Myocyte (in vitro differentiated cells): ENCODE measurements at places on chromosomes 16 and 17. TPM values are rescaled to one million over a fixed set of nuclear protein-coding genes. Genes with fewer than 3 reads are reported as not detected.

EVI2B gene
- 1.8 and 2.2 TPM in 2 replicates for total RNA-seq

CCL8 gene
- not detected in 2 replicates for total RNA-seq

NAGPA gene
- total RNA-seq, result 14.4 and 38.8 TPM in 2 replicates

EFNB3 gene
- 0.78 and 1.5 TPM in 2 replicates for total RNA-seq

NHERF2 gene
- total RNA-seq, result 38.1 and 52.7 TPM in 2 replicates

PMFBP1 gene
- total RNA-seq, result not detected in 2 replicates

BTBD17 gene
- not detected in 2 replicates for total RNA-seq

C17orf75 gene
- 9.8 and 13.7 TPM in 2 replicates for total RNA-seq

ANKFY1 gene
- 15.9 and 17.0 TPM in 2 replicates for total RNA-seq

GRCh38 chr16:58882292-58882691 is 148.2 kb upstream of the GOT2 start:
- DNase-seq, result no peak

DNA sequence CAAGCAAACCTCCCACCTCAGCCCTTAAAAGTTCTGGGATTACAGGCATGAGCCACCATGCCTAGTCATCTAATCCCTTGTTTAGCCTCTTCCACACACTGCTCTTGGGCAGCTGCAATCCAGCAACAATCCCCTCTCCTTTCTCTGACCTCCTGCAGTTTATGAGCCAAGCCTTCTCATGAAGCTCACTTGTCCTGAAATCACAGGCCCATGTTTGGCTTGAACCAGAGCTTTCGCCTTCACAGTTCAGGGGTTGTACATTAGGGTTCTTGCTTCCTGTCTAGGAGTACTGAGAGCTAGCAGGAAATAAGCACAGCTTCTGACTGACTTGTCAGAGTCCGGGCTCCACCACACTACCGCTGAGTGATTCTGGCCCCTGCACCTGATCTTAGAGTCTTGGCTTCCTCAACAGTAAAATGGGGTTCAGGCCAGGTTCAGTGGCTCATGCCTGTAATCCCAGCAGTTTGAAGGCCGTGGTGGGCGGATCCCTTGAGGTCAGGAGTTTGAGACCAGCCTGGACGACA is 16.3 kb downstream of the ERAL1 start:
- DNase-seq, result no peak

DNA sequence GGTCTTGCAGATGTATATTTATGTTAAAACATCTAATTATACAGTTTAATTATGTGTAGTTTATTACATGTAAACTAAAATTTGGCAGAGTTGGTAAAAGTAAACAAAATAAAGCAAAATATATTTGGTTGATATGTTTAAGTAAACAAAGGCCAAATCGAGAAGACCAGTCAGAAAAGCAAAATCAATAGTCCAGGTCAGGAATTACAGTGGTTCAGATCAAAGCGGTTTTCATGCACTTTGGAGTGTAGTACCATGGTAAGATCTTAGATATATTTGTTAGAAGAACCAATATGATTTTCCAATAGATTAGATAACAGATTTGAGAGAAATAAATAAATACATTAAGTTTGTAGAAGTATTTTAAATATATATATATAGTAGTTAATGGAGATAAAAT is 1421.6 kb upstream of the CDH8 start:
- DNase-seq, result no peak

GRCh38 chr17:61413661-61414126 is 14.1 kb downstream of the TBX2 start:
- no peak for DNase-seq

DNA sequence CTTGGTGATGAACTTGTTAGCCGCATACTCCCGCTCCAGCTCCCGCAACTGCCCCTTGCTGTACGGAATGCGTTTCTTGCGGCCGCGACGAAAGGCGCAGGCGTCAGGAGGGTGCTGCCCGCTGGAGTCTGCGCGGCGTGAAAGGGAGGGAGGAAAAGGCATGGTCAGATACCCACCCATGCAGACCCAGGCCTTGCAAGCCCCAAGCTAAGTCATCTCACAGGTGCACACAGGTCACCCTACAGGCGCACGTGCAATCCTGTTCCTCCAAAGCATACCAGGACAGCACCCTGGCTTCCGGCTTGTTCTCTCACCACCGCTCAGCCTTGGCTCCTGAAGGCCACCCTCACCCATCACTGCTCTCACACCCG is 1.6 kb downstream of the HOXB13 start:
- no peak for DNase-seq

DNA sequence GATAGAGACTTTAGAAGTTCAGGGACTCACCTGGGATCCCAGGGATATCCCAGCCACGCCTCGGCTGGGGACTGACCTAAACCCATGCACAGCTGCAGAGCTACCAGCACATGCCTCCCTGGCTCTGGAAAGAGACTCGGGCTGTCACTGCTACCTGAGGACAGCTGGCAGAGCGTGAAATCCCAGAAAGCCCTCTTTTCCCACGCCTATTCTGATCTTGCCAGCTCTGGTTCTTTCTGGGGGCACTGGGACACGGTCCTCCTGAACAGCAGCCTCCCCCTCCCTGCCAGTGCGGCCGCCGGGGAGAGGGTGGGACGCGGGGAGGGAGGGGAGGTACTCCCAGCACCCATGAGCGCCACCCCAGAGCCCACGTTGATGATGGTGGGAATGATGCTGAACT is 10.8 kb downstream of the P2RX5 start:
- no peak for DNase-seq

GRCh38 chr17:31859487-31860008 is 504 bp upstream of the COPRS start:
- no peak for DNase-seq

DNA sequence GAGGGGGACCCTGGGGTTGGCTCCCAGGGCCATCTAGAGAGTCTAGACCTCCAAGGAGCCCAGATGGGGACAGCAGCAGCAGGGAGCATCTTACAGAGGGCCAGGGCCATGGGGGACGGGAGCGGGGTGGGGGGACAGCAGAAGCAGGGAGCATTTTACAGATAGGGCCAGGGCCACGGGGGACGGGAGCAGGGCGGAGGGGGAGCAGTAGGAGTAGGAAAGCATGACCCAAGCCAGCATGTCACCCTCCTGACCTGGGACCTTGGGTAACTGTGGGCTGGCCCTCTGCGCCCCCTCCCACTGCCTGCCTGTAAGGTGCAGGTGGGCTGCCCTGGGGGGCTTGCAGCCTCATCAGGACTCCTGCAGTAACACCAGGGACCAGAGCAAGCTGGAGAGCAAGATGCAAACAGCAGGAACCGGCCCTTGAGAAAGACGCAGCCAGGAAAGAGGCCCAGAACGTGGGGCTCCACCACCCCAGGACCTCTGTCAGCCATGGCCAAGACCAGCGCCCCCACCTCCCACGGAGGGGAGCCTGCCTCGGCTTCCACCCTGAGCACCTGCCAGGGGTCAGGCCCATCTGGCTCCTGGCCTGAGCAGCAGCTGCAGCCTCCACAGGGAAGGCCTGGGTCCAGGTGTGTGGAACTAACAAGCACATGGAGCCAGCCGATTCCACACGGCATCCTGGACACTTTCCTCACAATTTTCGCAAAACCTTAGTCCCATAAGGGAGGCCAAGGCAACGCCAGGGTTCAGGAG is 2.4 kb downstream of the ZNF598 start:
- no peak for DNase-seq

- peak; percentile 22 for DNase-seq
Measured at GRCh38 chr16:54846766-54847165, 83.9 kb upstream of the IRX5 start.

- no peak for DNase-seq
Measured at GRCh38 chr16:67969254-67970039, 1.0 kb upstream of the SLC12A4 start.

- peak; percentile 80 for DNase-seq
Measured at GRCh38 chr16:88820385-88821025, 8.8 kb upstream of the APRT start.

DNA sequence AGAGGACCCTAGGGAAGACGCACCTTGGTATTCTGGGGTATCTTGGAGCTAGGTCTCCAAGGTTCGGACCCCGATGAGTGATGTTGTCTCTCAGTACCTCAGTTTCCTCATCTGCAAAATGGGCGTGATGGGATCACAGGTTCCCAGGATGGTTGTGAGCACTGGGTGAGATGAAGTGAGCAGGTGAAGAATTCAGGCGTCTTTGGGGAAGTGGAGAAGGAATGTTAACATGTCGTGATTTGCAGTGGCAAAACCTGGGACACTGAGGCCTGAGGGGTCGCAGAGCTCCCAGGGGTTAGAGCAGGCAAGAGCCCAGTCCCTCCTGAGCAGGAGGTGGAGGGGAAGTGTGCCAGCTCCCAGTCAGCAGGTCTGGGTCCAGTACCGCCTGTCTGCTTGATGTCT is 215.1 kb upstream of the GSE1 start:
- DNase-seq, result no peak

DNA sequence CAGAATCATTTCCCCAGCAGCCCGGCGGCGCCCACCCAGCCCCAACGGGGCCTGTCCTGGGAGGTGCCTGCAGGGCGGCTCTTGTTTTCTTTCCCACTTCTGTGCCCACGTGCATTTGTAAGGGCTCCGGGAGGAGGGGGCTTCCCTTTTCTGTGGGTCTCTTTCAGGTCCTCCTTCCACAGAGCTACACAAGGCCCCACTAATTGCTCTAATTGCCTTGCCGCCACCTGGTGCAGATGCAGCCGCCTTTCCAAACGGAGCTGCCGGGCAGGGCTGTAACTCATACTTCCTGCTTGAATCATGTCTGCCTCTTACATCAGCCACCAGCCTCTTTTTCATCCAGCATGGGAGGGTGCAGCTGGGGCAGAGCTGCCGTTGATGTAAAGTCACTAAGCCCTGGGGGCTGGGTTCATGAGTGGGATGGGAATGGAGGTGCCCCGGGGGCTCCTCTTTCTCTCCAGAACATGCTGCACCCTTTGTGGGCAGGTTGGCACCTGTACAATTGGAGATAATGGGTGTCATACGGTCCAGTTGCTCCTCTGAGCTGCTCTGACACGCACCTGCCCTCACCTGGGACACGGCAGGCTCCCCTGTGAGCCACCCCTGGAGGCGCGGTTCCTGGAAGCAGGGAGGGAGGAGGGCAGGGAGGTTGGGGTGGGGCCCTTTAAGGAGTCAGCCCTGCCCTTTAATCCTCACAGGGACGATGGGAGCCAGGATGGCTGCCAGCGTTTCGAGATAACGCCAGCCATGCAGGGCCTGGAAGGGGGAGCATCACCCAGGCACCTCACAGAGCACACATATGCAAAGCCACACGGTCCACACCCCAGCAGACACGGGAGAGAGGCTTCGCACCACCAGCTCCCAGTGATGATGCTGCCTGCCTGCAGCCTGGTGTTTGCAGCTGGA is 41.1 kb upstream of the KLHDC4 start:
- DNase-seq, result peak; percentile 74

GRCh38 chr16:85612801-85613603 is at the start of gene GSE1:
Gene GSE1, plus strand, starts transcription at chr16:85613322. Its CDS starts 70 bp downstream, at chr16:85613392.
- peak; percentile 95 for DNase-seq

DNA sequence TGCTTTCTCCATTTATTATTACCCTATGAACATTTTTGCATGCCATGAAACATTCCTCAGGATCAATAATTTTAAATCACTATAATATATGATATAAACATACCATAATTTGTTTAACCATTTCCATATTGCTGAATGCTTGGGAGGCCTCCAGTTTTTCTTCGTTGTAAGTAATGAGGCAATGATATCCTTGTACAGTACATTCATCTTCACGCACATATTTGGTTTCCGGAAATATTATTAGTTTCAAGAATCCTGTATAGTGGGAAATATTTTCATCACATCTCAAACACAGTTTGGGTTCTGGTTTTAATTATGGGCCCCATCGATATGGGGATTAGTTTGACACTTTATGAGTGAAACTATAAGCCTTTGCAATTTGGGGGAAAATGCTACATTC is 135.4 kb downstream of the HS3ST3B1 start:
- no peak for DNase-seq

DNA sequence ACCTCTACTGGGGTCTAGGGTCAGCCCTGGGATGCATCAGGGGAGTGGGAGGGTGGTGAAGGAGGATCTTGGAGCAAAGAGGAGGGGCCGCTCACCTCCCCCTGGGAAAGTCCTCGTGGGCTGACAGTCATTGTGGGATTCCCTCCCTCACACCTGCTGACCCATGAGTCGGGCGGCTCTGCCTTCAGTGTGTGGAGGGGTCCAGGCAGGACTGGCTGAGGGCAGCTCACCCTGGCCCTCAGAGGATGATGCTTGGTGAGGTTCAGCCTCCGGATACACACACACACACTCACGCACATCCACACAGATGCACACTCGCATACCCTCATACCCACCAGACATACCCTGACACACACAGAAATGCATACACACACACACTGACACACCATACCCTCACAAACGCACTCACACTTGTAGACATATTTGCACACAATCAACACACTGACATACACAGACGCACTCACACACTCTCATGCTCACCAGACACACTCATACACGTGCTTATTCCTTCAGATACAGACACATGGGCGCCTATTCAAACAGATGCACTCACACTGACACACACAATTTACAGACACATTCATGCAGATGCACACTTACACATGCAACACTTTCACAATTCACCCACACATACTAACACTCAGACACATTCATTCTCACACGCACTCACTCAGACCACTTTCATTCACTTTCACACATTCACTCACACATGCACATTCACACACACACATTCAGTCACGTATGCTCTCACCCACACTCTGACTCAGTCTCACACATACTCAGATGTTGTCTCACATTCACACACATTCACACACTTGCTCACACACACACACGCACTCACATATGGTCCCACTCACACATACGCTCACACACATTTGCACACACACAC is 105.1 kb upstream of the RPL38 start:
- DNase-seq, result no peak

DNA sequence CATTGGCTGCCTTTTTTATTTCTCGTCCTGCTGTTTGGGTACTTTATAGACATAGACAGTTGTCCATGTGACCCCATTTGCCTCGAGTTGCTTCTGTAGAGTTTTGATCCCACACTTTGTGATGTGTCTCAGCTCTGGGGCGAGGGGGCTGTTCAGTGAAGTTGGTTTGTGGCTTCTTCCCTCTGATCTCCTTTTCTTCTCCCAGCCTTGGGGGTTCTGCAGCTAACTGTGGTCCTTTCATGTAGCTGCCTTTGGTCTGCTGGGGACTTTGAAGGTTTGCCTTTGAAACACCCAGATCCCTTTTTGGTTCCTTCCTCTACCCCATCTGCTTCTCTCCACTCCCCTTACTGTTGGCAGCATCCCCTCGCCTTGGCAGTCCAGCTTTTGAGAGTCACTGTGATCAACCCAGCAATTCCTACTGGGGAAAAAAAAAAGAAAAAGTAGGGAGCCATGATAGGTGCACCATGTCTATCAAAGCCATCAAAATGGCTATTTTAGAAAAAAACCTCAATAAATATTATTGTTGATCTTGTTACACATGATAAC is 728.8 kb upstream of the RBFOX1 start:
- no peak for DNase-seq

GRCh38 chr17:62597150-62597549 is 30.3 kb upstream of the MRC2 start:
- no peak for DNase-seq
